Putamen (tissue), 1 donor: ENCODE measurements at places on chromosomes 4 and X.
A peak's percentile ranks its signal among the peaks of the same experiment; 100 is the strongest.

DNA sequence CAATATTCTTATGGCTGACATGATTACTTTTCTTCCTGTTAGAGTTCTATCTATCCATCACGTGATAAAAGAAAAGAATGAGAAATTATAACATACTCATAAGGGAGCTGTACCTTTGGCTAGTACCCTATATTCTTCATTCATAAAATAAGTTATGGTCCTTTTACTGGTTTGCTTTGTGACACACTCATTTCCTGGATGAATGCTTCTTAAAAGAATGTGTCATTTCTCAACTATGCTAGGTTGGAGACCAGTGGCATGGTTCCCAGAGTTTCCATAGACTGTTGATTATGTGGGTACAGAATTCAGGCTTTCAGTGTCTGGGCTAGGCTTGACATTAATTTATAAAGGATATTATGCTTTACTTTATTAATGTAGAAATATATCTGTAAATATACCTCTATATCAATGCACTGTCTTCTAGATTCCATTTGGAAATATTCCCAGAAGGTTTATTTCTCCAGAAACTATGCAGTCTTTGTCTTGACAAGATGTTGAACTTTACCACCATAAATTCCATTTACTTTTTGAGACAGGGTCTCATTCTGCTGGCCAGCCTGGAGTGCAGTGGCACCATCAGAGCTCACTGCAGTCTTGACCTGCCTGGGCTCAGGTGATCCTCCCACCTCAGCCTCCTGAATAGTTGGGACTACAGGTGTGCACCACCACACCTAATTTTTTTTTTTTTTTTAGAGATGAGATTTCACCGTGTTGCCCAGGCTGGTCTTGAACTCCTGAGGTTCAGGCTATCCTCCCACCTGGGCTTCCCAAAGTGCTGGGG lies 23.8 kb downstream of the NUDT6 start:
- peak; percentile 6 for DNase-seq

- DNase-seq: no peak
Measured at GRCh38 chr4:82784681-82785610, 13.7 kb downstream of the SCD5 start.

- DNase-seq: no peak
Measured at GRCh38 chr4:84379917-84380641, 119.0 kb downstream of the NKX6-1 start.

GRCh38 chr4:173170182-173170778 lies 1.7 kb downstream of the GALNT7 start:
- no peak for DNase-seq

DNA sequence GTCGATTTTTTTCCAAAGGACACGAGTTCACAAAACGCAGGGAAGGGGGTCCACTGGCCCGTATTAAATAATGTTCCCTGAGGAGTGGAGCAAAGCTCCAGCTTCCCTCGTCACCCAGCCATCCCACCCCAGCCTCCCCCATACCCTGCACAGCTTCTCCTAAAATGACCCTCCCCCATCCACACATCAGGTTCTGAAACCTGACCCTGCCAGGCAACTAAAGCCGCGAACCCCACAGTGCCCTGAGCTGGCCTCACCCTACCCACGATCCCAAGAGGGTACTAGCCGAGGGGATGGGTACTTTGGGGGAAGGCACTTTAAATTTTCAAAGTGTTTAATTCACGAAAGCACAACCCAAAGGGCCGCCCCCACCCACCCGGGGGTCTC lies 634 bp downstream of the APOO start:
- no peak for DNase-seq
